ENCODE measurements at places on chromosomes 13 and 19.

DNA sequence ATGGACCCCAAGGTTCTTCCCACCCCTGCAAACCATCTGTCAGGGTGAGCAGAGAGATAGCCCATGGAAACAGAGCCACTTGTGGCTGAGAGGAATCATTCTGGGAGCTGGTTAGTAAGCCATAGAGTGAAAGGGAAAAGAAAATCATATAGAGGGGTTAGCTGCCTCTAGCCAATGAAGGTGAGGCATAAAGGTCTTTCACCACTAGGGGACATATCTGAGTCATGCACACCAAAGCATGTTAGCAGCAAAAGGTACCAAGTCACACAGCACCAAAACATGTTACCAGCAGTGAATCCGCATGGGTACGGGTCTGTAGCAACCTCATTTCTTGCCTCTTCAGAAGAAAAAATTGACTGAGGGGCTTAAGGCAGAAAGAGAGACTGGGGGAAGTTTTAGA is 76.7 kb upstream of the ZNF43 start:
- DNase-seq, result no peak

DNA sequence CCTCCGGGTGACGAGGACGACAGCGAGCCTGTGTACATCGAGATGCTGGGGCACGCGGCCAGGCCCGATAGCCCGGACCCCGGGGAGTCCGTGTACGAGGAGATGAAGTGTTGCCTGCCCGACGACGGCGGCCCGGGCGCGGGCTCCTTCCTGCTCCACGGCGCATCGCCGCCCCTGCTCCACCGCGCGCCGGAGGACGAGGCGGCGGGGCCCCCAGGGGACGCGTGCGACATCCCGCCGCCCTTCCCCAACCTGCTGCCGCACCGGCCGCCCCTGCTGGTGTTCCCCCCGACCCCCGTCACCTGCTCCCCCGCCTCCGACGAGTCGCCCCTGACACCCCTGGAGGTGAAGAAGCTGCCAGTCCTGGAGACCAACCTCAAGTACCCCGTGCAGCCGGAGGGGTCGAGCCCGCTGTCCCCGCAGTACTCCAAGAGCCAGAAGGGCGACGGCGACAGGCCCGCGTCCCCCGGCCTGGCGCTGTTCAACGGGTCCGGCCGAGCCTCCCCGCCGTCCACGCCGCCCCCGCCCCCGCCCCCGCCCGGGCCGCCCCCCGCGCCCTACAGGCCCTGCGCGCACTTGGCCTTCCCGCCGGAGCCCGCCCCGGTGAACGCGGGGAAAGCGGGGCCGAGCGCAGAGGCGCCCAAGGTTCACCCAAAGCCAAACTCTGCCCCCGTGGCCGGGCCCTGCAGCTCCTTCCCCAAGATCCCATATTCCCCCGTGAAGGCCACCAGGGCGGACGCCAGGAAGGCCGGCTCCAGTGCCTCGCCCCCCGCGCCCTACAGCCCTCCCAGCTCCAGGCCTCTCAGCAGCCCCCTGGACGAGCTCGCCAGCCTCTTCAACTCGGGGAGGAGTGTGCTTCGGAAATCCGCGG is 511.3 kb downstream of the MYO16 start:
- no peak for DNase-seq

DNA sequence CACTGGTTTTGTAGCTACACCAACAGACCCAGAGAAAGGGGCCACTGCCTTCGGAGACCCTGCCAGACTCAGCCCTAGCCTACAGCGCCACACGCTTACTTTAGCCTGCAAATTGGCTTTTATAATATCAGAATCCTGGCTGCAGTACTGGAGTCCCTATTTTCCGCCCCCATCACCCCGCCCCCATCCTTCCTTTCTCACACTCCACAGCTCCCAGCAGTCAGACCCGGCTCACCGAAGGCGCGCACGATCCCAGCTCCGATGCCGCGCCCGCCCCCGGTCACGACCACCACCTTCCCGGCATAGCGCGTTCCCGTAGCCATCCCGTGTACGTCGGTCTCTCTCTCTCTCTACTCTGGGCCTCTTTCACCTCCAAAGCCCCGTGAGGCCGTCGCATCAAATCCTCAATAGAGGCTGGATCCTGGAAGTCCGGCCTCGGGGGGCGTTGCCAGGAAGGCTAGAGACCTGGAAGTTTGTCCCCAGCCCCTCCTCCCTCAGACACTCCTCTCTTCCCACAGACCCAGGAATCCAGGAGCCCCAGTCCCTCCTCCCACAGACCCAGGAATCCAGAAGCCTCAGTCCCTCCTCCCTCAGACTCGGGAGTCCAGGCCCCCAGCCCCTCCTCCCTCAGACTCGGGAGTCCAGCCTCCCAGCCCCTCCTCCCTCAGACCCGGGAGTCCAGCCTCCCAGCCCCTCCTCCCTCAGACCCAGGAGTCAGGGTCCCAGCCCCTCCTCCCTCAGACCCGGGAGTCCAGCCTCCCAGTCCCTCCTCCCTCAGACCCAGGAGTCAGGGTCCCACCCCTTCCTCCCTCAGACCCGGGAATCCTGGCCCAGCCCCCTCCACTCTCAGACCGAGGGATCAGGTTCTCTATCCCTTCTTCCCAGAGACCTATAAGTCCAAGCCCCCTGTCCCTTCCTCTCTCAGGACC is at the start of gene HSD17B14:
Gene HSD17B14 (minus strand): TSS at position 403 of the 929 bp plus-strand sequence. CDS start 80 bp downstream, at position 323.
- no peak for DNase-seq

DNA sequence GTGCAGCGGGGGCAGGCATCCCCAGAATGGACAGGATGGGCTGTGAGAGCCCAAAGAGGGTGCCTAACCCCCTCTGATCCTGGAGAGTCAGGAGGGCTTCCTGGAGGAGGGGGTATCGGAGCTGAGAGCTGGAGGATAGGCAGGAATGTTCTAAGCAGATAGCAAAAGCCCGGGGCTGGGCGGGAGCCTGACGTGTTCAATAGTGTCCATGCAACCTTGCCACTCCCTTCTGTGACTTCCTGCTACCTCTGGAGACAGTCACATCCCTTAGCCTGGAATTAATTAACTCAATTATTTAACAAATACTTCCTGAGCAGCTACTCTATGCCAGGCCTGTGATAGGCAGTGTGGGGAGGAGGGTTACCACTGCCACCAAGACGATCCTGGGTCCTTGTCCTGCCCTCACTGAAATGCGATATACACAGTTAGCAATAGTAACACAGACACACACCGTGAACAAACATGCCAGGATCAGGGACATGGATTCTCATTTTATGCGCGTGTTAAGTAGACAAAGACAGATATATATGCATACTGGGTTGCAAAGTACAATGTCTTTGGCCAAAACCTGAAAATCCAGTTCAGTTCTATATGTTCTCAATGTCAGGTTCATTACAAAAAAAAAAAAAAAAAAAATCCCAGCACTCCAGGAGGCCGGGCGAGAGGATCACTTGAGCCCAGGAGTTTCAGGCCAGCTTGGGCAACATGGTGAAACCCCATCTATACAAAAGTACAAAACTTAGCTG is 10.7 kb downstream of the AP2S1 start:
- no peak for DNase-seq

- no peak for DNase-seq
Observed at GRCh38 chr13:105412171-105412570, 1123.3 kb downstream of the EFNB2 start.

All from C1 segment of cervical spinal cord (tissue), 14 donors.